ENCODE measurements at places on chromosomes 1 and 21. TPM values are rescaled to one million over a fixed set of nuclear protein-coding genes. Genes with fewer than 3 reads are reported as not detected.

The ZNF648 gene
- polyA plus RNA-seq: 0.43 TPM

The GUCA2A gene
- not detected for polyA plus RNA-seq

The CBS gene
- 27.4 TPM for polyA plus RNA-seq

GRCh38 chr21:44487831-44488230, 32.5 kb downstream of the LRRC3 start:
- no peak for DNase-seq

DNA sequence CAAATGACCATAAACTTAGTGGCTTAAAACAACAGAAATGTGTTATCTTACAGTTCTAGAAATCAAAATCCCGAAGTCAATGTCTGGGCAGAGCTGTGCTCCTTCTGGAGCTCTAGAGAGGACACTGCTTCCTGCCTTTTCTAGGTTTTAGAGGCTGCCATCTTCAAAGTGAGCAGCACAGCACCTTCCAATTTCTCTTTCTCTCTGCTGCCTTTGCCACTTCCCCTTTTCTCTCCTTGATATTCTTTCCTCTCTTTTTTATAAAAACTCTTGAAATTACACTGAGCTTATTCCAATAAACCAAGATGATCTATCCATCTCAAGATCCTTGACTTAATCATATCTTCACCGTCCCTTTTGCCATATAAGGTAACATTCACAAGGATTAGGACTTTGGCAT, 616.9 kb downstream of the PLPP3 start:
- no peak for DNase-seq

GRCh38 chr1:16442265-16442664, 1.7 kb downstream of the NECAP2 start:
- DNase-seq: no peak

All from renal cortex interstitium (tissue), 15 donors.